ENCODE measurements at places on chromosomes 1 and 21.

DNA sequence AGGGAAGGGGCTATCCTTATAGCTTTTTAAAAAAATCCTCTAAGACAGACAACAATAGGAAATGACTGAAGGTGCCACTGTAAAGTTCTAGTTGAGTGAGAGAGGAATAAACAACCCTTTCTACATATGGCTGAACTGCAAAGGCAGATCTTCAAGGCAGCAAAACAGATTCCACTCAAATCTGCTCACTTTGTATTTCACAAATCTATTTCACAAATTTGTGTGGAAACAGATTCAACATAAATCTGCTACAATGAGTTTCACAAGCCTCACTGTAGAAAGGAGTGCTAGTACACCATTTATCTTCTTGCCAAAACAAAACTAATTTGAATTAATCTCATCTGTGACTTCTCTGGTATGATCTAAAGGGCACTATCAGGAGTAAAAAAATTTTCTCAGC lies 451.3 kb downstream of the PLA2G4A start:
- DNase-seq, result no peak

- no peak for DNase-seq
Observed at GRCh38 chr1:238624776-238625175, 734.1 kb upstream of the ZP4 start.

DNA sequence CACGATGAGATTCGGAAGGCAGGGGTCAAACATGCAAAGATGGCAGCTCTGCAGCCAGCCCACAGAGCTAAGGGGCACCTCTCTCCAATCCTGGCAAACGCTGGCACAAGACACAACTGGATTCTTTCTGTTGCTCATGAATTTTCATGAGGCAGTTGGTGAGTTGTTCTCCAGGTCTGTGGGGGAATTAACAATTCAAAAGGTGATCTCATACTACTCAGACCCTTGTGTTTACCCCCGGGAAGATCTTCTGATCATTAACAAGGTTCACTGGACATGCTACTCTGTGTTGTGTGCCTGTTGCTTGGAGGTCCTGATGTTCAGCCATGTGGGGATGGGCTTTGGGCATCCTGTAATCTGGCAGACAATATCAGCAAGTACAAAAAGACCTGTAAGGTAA lies 128.9 kb downstream of the HHAT start:
- DNase-seq, result no peak

DNA sequence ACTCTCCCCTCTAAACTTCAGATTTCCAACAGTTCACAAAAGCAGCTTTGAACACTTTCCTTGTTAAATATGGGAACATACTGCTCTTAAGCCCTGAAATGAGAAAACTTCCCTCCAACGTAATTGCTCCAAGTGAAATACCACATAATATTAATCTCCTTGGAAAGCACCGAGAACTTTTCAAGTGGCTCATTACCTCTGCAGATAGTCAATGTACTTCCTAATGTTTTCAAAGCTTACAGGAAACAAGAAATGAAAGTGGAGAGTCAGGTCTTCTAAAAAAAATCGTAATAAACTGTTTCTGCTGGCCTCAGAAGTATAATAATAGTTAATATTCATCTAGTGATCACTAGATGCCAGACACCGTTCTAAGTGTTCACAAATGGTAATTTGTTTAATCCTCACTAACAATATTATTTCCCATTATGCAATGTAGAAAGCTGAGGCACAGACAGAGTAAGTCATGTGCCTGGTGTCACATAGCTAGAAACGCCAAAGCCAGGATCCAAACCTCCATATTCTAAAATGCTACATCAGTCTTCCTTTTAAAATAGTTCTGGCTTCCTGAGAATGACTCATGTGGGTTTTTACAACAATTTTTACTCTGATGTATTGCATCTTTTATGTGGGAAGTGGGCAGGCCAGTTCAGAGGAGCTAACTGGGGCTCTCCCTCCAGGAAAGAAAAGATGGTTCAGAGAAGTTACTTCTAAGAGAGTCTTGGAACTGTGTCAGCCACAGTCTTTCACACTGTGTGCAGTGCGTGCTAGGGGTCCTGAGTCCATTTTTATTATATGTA lies 177.2 kb downstream of the PLPPR4 start:
- DNase-seq, result no peak

DNA sequence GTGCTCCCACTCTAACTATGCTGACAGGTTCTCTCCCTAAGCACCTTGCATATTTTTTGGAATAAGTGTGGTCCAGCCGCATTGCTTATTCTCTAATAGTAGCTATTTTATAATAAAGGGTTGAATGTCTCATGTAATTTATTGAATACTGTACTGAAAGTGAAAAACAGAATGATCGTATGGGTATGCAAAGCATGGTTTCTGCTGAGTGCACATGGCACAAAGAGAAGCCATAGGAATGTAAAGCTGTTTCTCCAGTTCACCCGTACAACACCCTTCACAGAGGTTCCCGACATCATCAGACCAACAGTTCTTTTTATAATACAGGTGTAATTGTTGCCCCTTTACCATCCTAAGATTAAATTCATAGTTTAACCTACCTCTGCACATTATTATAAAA lies 8.9 kb upstream of the HAO2 start:
- no peak for DNase-seq

DNA sequence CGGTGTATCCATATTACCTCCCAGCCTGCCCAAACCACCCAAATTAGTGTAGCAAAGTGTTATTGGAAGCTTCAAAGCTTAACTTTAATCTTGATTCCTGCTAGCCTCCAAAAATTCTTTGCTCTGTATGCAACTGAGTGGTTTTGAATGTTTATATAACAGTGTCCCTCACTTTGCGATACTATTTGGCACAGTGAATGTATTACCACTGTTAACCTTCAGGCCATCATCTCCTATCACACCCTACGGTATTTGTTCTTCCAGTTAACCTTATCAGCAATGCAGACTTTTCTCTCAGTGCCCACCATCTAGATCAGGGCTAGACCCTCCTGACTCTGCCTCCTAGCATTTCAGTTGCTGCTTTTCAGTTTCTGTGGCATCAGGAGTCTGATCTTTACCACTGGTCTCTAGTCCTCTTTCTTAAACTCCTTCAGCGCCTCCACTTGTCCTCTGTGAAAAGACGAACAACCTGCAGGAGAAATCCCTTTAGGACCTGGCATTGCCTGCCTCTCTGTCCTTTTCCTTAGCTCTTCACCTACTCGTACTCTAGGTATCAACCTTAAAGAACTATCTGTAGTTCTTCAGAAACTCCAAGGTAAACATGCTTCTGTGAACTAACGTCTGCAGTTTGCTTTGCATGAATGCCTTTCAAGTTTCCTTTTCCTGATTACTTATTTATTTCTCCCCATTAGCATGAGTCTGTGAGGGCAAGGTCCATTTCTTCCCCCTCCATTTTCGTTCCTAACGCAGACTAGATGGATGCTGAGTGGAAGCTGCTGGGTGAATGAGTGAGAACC lies 71.7 kb downstream of the SNX7 start:
- no peak for DNase-seq

DNA sequence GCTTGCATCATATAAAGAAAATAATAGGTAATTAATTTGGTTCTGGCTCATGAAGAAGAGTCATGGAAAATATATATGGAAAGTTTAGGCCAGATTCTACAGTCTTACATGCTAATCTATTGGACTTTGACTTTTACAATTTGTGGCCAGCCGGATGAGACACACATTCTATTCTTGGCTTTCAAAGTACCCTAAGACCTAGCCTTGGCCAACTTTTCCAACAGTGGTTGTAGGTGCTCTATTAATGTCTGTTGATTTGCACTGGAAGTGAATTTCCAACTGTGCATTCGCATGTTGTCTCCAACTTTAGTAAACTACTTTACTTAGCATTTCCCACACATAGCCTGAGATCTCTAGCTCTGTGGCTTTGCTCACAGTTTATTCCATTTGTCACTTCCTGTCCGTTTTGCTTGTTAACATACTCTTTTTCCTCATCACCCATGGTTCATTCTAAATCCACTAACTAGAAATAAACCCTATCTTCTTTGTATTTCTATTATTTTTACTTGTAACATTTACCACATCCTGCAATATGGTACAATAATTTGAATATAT lies 644.0 kb downstream of the PTPRC start:
- no peak for DNase-seq

GRCh38 chr1:53271446-53272090 lies 33.2 kb upstream of the MAGOH start:
- no peak for DNase-seq

DNA sequence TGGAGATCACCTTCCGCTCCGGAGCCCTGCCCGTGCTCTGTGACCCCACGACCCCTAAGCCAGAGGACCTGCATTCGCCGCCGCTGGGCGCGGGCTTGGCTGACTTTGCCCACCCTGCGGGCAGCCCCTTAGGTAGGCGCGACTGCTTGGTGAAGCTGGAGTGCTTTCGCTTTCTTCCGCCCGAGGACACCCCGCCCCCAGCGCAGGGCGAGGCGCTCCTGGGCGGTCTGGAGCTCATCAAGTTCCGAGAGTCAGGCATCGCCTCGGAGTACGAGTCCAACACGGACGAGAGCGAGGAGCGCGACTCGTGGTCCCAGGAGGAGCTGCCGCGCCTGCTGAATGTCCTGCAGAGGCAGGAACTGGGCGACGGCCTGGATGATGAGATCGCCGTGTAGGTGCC lies 9.6 kb downstream of the SPATA46 start:
- no peak for DNase-seq

- DNase-seq, result no peak
Observed at GRCh38 chr1:96515925-96516324, 205.7 kb upstream of the PTBP2 start.

DNA sequence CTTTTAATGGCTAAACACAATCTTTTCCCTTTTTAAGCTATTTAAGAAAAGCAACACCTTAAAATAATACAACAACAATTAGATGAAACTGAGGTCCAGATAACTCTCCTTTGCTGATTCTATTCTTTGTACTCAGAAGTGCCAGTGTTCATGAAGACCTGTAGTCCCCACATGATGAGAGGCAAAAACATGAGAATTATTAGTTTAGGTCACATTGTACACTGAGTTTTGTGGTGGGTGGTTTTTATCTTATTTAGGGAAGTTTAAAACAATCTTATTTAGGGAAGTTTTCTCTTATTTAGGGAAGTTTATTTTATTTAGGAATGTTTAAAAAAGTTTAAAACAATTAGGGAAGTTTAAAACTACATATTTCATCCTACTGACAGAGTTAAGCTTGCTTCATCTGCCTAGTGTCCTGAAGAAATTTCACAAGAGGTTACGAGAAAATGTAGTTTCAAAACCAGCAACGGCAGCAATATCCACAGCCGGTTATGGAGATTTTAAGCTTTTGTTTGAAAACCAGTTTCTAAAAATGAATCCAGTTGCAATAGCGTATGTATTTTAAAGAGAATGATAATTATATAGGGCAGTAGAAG lies 7.8 kb upstream of the OR14I1 start:
- DNase-seq, result no peak

DNA sequence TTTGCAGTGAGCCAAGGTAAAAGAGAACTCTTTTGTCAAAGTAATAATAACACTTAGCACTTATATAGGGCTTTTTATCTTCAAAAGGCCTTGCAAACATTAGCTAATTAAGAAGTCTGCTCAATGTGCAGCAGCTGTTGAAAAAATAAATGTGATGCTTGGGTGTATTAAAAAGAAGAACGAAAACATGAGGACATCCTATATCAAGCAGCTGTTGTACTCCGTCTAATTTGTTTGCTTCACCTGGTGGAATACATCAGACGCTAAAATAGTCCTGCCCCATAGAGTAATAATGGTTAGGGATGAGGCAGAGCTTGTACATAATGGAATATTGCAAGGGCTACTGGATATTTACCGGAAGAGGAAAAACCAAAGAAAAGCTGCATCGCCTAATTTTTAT lies 299.5 kb downstream of the ST6GALNAC3 start:
- no peak for DNase-seq

DNA sequence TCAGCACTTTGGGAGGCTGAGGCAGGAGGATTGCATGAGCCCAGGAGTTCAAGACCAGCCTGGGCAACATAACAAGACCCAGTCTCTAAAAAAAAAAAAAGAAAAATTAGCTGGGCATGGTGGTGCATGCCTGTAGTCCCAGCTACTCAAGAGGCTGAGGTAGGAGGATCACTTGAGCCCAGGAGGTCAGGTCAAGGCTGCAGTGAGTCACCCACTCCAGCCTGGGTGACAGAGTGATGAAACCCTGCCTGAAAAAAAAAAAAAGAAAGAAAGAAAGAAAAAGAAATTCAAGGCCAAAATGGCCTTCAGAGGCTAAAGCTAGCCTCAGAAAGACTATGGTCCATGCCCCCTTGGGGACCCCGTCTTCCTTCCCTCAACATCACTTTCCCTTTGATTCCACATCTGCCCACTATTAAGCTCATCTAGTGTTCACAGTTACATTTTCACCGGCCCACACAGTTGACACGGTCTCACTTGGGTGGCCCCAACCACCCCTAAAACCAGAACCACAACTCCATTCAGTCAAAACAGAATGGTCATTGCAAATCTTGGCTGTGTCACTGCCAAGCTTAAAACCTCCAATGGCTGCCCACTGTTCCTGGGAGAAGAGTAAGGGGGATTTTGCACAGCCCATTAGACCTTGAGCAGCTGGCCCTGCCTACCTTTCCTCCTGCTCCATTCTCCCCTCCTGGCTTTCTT lies 2.1 kb upstream of the CAPN8 start:
- no peak for DNase-seq

GRCh38 chr1:32376199-32376598 lies 13.9 kb downstream of the TSSK3 start:
- DNase-seq, result no peak

DNA sequence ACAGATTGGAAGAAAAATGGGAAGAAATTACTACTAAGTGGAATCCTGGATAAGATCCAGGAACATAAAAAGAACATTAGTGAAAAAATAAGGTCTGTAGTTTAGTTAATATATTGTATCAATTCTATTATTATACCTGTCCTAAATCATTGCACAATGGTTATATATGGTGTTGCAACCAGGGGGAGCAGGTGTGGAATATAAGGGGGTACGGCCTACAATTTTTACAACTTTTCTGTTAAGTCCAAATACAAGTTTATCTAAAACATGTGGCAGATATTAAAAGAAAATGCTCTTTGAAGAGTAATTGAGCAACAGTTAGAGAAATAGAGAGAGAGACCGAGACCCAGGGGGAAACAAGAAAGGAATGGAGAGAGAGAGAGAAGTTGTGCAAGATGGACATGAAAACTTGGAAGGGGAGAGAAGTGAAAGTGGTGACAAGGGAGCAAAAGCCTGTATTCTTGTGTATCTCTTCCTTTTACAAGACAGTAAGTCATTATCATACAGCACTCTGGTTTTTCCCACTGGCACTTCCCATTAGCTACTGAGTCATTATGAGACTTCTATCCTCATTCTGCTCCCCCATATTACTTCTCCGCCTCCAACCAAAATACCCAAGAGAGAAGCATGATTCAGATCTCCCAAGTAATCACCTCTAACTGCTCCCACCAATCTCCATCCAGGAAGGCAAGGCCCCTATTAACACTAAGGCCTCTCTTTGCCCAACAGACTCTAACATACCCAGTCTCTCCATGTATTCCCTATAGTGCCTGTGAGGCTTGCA lies 22.3 kb upstream of the TRAF3IP3 start:
- no peak for DNase-seq

- DNase-seq, result no peak
Observed at GRCh38 chr1:116503546-116504307, 67.1 kb downstream of the CD58 start.
